ENCODE measurements at places on chromosomes 2 and 18.

DNA sequence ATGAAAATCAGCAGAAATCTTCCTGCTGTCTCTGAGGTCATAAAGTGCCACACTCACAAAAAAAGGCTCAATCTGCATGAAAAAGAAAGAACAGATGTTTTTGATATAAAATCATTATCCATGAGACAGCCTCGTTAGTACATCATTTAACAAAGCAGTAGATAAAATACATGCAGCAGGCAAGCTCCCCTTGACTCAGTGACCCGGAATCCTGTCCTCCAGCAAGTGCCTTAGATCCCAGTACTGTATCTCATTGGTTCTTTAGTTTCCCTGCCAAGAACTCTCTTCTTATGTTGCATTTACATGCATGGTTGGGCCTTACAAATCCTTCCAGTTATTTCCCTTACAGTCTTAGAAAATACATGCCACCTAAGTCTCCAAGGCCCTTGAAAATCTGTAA lies 148.9 kb upstream of the CCDC195 start:
- no peak for DNase-seq

DNA sequence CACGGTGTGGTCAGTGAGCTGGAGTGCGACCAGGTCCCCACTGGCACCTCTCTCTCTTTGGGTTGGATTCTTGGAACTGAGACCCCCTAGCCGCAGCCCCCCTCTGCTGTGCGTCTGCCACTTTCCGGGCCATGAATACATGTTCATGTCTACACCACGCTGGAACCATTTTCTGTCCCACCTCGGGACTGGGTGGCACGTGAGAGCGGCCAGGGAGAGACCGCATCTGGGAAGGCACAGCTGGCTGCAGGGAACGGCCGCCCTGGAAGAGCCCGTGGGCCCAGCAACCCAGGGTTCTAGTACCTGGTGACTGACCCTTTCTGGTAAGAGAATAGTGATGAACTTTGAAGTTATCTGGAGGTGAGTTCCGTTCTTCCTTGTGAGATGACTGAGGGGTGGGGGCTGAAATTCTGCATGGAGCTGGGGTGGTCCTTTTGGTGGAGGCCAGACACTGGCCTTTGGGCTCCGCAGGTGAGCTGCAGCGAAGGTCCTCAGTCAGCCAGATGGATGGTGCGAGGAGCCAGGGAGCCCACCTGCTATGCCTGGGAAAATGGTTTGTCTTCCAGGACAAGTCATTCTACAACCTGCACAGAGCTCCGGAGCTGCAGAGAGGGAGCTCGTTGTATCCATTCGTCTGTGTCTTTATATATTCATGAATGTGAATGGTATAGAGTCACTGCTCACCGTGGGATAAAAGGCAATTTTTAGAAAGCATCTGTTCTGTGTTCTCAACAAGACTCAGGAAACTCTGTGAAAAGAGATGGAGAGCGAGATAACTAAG lies 223.5 kb downstream of the NDUFA10 start:
- no peak for DNase-seq

GRCh38 chr18:23077493-23078256 lies 57.6 kb upstream of the CABLES1 start:
- DNase-seq = no peak

DNA sequence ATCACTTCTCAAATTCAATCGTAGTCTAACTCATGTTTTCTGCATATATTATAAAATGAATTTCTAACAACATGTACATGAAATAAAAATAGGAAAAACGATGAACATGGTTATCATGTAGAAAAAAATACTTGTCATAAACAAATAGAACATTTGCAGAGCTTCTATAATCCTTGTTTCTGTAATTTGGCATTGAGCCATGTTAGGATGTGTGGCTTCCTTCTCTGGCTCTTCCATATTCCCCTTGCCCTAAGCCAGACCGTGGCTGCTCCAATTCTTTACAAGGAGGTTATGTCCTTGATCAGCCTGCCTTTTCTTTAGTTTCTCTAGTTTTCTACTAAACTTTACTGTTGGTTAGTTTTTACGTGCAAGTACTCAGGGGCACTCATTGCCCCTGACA lies 155.3 kb downstream of the COL6A3 start:
- DNase-seq = no peak

- DNase-seq = no peak
These were observed 88.5 kb upstream of the APCDD1 start for GRCh38 chr18:10365901-10366300.

DNA sequence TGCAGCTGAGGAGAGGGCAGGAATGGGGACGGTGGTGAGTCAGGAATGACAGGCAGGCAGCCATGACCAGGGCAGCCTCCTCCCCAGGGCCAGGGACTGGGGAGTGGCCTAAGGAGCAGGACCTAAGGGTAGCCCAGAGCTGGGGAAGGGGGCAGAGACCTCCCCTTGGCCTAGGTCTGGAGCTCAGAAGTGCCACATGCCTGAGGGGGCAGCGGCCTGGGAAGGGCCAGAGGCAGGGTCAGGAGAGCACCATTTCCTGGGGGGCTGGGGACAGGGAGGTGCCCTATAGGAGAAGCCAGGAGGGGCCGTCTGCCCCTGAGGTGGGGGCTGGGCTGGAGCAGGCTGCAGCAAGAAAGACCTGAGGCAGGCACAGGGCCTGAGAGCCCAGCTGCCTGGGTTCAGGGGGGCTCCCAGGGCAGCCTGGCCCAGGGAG lies 20.9 kb downstream of the CFLAR start:
- DNase-seq = no peak

GRCh38 chr2:106800976-106801655 lies 84.9 kb downstream of the ST6GAL2 start:
- DNase-seq = no peak

DNA sequence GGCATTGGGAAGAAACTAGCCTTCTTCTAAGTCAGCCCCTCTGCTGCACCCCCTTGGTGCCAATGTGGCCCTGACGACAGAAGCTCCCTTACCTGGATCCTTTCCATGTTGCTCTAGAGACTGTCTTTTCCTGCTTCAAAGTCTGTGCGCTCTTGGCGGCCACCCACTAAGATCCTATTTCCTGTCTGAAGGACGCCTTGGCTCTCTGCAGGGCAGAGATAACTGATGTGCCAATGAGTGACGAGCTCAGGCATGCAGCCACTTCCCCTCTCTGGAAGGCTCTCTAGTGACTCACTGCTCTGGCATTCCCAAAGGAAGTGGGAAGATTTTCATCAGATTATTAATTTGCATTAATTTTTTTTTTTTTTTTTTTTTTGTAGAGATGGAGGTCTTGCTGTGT lies 273.5 kb downstream of the CDH20 start:
- DNase-seq = no peak

- DNase-seq = no peak
These were observed 678.4 kb downstream of the ERBB4 start for GRCh38 chr2:211860224-211860623.

GRCh38 chr2:191479680-191480023 lies 198.3 kb upstream of the NABP1 start:
- no peak for DNase-seq

DNA sequence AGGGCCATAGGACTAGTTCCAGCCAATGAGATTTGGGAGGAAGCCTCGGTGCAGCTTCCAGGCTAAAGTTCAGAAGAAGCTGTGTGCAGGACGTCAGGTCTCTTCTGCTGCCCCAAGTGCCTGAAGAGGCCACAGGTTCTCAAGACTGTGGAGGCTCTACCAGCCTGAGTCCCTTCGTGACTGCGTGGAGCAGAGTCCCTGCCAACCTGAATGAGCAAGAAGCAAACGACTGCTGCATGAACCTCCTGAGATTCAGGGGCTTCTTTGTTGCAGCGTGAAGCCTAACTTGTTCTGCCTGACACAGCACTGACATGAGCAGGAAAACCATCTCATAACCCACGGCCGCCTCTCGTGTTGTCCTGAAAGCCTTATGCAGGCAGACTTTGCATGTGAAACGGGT lies 39.7 kb downstream of the TWIST2 start:
- no peak for DNase-seq

DNA sequence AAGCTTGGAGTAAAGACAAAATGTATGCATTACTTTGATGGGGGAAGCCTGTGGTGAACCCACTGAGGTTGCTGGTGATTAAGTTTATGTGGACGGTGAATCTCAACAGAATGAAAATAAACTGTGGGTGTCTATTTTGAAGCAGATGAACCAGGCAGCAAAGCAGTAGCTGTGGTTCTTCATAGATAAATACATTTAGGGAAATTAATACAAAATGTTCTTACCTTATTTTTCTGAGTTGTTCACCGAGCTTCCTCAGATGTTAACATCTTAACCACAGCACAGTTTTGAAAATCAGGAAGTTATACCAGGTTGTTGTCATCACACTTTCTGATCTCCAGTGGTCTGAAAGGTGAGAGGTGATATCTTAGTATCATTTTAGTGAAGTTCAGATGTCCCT lies 53.9 kb downstream of the NCK2 start:
- DNase-seq = peak; percentile 60

DNA sequence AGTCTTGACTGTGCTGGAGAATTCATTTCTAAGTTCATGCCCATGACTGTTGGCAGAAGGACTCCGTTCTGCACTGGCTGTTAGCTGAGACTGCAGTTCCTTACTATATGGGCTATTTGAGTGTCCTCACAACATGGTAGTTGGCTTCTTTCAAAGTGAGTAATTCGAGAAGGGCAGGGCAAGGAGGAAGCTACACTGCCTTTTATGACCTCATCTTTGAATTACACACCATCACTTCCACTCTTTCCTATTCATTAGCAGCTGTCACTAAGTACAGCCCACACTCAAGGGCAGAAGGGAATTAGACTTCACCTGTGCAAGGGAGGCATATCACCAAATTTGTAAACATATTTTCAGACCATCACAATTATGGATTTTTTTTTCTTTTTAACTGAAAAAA lies 55.9 kb upstream of the EPAS1 start:
- DNase-seq = no peak

GRCh38 chr2:100862081-100862480 lies 42.1 kb downstream of the NPAS2 start:
- DNase-seq = no peak

DNA sequence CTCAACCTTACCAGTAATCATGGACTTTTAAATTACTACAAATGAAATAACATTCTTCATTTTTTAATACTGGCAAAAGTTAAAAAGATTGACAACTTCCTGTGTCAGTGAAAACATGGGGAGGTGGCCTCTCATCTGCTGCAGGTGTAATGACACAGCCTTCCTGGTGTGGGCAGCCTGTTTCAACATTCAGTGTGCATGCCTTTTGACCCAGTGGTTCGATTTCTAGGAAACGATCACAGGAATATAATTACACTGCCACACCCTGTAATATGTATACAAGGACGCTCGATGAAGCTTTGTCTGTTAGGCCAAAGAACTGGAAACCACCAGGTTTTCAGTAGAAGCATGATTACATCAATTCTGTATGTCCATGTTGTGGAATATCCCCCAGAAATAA lies 68.7 kb downstream of the MTHFD2 start:
- DNase-seq = peak; percentile 53

DNA sequence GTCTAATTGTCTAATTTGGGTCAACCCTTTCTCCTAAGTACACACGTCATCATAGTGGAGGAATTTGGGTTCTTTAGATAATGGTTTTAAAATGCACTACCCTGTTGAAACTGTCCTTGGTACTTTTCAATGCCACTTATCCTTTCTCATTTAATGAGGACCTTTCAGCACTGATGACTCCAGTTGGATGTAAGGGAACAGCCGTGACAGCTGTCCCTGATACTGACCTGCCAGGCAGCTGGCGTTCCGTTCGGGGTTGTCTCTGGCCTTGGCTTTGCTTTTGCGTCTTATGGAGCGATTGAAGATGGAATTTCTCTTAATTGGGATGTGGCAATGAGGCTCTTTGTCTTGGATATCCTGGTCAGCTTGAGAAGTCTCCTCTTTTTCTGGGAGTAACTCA lies 38.7 kb downstream of the NGEF start:
- no peak for DNase-seq

DNA sequence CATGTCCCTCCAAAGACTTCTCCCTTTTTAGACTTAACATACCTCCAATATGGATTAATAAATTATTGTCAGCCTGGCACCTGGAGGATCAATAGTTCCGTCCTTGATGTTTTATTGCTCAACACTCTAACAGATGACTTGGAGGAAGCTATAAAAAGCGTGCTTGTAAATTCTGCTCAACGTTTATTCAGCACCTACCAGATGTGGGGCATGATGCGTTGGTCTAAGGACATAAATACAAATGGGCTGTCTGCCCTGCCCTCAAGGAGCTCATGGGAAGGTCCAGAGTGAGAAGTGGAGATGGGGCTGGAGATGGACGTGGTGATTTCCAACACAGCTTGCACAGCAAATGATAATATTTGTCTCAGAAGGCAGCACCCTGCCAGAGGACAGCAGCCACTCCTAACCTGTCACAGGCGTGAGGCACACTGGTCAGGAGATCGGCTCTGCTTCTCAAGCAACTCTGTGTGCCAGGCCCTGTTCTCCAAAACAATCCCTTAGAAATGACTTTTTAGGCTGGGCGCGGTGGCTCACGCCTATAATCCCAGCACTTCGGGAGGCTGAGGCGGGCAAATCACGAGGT lies 25.5 kb upstream of the ZCCHC2 start:
- DNase-seq = no peak

GRCh38 chr2:60482222-60482621 lies 71.2 kb downstream of the BCL11A start:
- no peak for DNase-seq

DNA sequence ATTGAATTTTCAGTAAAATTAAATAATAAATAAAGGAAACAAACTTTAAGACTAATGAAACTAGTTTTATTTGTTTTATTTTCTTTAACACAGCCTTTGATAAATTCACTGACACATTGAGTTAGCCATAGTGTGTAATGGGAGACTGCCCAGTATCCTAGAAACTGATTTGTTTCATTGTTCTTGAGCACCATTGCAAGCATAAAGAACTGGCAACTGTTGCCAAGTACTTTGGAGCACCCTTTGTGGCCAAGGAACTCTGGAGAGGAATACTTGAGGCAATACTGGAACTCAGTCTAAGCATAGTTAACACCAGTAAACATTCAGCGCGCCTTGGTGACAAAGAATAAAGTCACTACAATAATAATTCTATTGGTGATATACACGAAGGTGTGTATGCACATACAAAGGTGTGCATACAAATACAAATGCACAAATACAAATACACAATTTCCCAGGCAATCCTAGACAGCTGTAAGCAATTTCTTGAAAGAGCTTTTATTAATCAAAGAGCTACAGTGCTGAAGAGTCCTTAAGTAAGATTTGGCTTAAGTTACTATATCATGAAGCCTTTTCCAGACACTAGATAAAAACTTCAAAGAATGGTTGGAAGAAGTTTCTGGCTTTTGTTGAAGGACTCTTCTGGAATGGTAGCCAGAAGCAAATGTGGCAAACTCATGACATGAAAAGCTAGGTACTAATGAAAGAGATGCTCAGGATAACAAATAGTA lies 1371.2 kb downstream of the LRP1B start:
- no peak for DNase-seq

- DNase-seq = no peak
These were observed 129.3 kb downstream of the AGAP1 start for GRCh38 chr2:235623111-235623510.

- no peak for DNase-seq
These were observed 1.1 kb upstream of the KCTD1 start for GRCh38 chr18:26549263-26550094.

DNA sequence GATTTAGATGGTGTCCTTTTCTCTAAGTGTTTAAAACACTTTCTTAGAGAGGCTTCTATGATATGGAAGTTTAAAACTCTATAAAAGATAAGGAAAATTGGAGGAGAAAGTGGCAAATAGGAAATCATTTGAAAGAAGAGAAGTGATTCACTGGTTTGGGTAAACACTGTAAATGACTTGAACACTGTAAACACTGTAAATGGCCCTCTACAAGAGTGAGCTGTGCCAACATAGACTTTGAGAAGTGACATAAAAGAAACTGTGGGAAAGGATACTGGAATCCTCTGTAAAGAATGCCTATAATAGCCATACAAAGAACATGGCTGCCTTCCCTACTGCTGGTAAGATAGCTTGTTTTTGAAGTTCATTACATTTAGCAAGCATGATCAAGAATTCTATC lies 210.9 kb upstream of the SIX3 start:
- DNase-seq = no peak
